ENCODE measurements at places on chromosomes 16 and 17.

DNA sequence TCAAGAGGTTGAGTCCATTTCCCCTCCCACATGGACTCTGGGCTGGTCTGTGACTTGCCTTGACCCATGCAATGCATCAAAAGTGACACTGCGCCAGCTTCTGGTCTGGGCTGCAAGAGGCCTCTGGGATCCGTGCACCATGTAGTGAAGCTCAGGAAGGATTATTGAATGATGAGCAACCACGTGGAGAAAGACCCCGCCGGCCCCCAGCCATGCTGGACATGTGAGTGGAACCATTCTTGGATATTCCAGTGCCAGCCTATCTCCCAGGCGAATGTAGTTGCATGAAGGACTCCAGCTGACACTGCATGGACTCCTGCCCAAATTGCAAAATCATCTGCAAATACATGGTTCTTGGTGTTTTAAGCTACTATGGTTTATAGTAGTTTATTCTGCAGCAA, 7.6 kb upstream of the ALOX15B start:
- DNase-seq, result no peak

DNA sequence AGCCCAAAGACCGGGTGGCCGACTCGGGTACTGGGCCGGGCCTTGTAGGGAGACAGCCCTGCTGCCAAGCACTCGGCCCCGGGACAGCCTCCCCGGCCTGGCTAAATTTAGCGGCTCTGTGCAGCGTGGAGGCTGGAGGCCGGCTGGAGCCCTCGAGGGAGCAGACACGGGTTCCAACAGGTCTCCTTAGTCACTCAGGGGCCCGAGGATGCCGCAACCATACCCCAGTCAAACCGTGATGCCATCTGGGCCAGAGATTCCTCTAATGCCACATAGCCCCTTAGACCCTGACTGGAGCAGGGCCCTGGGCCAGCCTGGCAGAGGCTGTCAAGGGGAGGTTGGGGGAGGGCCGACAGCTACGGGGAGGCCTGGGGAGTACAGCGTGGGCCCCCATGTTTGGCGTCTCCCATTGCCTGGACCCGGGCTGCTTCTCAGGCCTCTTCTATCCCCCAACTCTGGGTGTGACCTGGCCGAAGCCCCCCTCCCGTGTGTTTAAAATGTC, 2.9 kb upstream of the P2RX1 start:
- DNase-seq, result no peak

DNA sequence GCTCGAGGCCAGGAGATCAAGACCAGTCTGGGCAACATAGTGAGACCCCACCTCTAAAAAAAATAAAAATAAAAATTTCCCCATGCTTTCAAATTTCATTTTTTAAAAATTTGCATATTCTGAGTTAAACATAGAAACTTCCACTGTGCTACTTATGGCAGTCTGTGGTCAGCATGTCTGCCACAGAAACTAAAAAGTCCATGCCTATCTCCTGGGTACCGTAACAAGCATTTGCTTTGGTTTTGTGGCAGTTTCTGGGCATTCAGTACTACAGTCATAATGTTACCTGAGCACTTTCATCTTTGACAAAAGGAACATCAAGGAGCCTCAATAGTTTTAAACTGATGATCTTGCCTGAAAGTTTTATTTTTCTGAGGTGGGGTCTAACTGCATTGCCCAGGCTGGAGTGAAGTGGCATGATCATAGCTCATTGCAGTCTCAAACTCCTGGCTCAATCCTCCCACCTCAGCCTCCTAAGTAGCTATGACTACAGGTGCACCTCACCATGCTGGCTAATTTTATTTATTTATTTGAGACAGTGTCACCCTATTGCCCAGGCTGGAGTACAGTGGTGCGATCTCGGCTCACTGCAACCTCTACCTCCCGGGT, 13.2 kb upstream of the ITGA2B start:
- DNase-seq, result no peak

- no peak for DNase-seq
Measured at GRCh38 chr17:77706938-77707337, 251.6 kb upstream of the TNRC6C start.

GRCh38 chr16:50652836-50653425, 28.2 kb downstream of the SNX20 start:
- DNase-seq, result no peak

DNA sequence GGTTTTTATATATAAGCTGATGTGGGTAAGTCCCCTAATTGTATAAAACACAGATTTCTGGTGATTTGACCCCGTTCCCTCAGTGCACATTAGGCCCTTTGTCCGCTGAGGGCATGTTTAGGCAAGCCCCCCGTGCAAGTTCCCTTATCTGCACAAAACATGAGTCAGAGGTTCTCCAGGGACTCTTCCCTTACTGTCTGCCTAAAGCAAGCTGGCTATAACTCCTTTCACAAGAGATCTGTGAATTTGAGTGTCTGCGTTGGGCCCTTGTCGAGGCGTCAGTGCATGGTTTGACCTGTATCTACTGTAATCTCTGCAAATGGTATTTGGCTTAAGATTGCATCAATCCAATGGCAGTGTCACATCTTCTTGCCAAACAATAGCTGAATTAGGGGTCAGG, 712.8 kb downstream of the CDH8 start:
- no peak for DNase-seq

GRCh38 chr17:74043976-74044375, 159.5 kb upstream of the RPL38 start:
- DNase-seq, result no peak

- no peak for DNase-seq
Measured at GRCh38 chr17:48162306-48162934, 54.9 kb downstream of the SNX11 start.

DNA sequence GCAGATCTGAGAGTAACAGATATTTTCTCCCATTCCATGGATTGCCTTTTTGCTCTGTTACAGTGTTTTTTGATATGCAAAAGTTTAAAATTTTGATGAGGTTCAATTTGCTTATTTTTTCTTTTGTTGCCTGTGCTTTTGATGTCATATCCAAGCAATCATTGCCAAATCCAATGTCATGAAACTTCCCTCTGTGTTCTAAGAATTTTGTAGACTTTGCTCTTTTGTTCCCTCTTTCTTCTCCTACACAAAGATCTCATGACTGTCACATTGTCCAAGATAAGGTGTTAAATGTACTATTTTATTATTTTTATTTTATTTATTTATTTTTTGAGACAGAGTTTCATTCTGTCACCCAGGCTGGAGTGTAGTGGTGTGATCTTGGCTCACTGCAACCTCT, 18.9 kb upstream of the KCNH6 start:
- no peak for DNase-seq

DNA sequence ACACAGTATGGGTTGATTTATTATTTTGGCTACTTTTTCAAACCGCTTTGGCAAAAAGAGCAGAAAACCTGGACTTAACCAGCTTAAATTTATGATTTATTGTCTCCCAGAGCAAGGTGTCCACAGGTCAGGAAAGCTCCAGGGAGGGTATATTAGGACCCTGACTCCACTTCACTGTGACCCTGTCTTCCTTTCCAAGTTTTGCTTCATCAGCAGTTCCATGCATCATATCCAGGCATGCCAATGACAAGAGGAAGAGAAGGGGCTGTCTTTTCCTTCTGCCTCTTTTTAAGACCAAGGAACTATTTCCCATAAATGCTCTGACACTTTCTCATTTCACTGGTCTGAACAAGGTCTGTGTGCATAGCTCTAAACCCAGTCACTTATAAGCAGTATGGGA, 316.8 kb downstream of the CA10 start:
- DNase-seq, result no peak

GRCh38 chr17:17497065-17497844, 1.1 kb upstream of the RASD1 start:
- peak; percentile 35 for DNase-seq

DNA sequence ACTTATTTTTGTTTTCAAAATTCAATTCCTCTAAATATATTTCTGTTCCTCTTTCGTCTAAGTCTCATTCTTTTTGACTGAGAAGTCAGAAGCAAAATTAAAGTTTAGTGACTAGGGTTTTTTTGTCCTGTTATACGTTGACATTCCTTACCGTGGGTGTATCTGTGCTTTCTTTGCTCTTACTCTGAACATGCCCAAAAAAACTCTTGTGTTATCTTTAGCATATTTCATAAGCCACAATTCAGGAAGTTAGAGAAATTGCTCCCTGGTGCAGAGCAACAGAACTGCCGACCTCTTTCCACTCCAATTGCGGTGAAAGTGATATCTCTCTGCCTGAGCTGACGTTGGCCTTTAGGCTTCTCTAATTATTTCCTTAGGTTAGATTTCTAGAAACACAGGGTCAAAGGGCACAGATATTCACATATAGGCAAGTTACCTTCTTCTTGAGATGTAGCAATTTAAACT, 65.7 kb downstream of the CENPV start:
- no peak for DNase-seq

GRCh38 chr16:67884-68789, 4.3 kb downstream of the RHBDF1 start:
- DNase-seq, result peak; percentile 17

DNA sequence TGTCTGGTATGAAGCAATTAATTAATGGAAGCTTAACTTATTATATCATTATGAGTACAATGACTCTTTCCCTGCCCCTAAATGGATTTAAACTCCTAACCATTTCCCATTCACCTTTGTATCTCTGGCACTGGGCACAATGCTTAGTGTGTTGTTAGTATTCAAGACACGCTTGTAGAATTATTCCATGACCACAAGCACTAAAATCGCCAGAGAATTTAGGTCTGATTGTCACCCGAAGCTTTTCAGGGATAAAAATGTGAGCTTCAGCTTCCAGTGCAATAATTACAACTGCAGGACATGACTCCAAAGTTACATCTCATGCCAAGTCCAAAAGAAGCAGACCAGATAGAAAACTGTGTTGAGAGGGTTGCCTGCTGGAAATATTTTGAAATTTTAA, 101.6 kb downstream of the CDH8 start:
- DNase-seq, result no peak

DNA sequence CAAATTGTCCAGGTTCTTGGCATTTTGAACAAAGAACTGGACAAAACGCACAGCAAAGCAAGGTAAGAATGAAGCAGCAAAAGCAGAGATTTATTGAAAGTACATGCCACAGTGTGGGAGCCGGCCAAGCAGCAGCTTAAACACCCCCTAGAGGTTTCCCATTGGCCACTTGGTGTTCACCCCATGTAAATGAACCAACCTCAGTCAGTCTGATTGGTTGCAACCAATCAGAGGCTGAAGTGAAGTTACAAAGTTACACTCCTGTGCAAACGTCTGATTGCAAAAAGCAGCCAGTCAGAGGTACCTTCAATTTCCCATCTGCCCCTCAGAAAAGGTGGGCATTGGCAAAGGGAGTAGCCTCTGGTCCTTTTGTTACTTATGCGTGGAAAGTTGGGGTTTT, 8.8 kb upstream of the ZNF263 start:
- DNase-seq, result no peak

GRCh38 chr16:69302301-69302700, 8.8 kb upstream of the VPS4A start:
- DNase-seq, result no peak

- no peak for DNase-seq
Measured at GRCh38 chr16:57349212-57350031, 9.2 kb upstream of the CCL22 start.

GRCh38 chr16:83054283-83054682, 427.5 kb downstream of the CDH13 start:
- no peak for DNase-seq

GRCh38 chr17:64032081-64032480, 11.6 kb upstream of the ICAM2 start:
- DNase-seq, result no peak

DNA sequence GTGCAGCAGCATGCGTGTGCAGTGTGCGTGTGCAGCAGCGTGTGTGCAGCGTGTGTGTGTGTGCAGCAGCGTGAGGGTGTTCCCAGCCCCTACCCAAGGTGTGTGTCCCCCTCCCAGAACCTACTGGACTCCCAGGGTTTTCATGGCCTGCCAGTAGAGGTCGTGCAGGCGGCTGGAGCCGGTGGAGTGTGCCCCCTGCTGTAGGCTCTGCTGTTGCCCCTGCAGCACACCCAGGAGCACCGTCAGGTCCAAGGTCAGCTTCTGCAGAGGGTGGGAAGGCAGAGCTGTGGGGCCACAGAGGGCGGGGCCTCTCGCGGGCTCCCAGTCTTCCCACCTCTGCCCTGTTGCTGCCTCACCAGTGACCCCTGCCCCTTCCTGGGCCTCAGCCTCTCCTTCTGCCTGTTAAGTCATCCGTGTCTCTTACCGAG, 14.9 kb downstream of the MYBBP1A start:
- no peak for DNase-seq

DNA sequence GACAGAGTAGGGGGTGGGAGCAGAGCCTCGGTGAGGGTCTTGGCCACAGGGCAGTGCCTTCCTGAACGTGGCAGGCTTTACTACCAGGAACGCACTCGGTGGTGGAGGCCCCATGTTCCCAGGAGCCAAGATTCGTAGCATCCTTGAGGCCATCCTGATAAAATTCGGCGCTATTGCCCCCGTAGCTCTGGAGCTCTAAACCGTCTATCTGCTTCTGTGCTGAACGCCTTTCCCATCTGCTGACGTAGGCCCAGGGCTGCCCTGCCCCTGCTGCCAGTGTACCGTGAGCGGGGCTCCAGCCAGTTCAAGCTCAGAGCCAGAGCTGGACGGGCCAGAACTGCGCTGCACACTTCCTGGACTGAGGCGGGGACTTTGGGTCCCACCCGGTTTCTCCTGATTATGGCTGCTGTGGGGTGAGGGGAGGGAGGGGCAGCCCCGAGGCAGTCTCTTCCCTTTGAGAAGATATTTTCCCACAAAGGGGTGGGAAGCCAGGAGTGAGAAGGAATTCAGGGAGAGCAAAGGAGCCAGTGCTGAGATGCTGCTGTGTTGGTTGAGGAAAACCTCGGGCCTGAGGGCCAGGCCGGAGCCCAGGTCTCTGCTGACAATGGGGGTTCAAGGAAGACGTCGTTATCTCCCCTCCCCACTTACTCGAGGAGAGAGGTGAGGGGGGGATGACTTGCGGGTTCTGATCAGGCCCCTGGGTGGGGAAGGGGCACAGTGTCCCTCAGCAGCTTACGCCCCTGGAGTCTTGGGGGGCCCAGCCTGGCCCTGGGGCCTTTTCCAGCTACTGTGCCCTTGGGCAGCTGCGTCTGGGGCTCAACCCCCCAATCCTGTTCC, 29.4 kb downstream of the OR1D5 start:
- DNase-seq, result peak; percentile 42

DNA sequence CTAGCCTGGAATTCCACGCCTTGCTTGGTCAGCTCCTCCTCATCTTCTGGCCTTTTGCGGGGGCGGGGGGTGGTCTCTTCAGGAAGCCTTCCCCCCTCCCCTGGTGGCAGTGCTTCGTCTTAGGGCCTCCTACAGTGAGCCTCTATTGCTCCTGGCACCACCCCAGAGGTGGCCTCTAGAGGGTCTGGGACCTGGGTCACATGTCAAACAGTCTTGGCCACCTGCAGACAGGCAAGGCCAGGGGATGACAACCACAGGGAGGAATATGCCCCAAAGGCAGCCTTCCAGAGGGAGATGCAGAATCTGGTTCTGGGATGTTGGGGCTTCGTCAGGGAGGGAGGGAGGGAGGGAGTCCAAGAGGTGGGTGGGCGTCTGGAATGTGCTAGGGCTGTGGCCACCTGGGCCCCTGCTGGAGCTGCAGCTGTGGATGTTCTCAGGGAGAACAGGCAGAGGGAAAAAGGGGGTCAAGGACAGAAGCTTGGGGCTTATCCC, 50.6 kb downstream of the SMPD3 start:
- DNase-seq, result no peak

- DNase-seq, result no peak
Measured at GRCh38 chr16:8880839-8881510, 1.2 kb upstream of the LITAFD start.

- no peak for DNase-seq
Measured at GRCh38 chr16:4218202-4218601, 23.7 kb downstream of the SRL start.
